ENCODE measurements at places on chromosomes 12 and 14.

DNA sequence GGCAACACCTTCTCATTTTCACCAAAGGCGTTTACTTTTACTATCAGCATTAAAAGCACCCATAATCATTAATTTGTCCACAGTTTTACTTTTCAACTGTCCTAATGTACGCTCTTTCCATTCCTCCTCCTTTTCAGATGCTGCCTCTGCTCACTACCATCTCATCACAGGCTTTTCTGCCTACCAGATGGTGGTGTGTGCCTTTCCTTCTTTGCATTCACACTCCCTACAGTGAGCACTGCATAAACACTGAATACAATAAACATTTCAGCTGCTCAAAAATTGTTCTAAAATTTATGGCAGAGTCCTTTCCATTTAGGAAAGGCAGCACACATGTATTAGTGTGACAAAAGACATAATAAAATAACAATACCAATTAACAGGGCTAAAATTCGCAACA is 435.7 kb downstream of the GXYLT1 start:
- no peak for DNase-seq

GRCh38 chr12:131511391-131511802 is 199.5 kb upstream of the SFSWAP start:
- no peak for DNase-seq

- no peak for DNase-seq
Observed at GRCh38 chr12:131067981-131068851, 114.5 kb downstream of the ADGRD1 start.

DNA sequence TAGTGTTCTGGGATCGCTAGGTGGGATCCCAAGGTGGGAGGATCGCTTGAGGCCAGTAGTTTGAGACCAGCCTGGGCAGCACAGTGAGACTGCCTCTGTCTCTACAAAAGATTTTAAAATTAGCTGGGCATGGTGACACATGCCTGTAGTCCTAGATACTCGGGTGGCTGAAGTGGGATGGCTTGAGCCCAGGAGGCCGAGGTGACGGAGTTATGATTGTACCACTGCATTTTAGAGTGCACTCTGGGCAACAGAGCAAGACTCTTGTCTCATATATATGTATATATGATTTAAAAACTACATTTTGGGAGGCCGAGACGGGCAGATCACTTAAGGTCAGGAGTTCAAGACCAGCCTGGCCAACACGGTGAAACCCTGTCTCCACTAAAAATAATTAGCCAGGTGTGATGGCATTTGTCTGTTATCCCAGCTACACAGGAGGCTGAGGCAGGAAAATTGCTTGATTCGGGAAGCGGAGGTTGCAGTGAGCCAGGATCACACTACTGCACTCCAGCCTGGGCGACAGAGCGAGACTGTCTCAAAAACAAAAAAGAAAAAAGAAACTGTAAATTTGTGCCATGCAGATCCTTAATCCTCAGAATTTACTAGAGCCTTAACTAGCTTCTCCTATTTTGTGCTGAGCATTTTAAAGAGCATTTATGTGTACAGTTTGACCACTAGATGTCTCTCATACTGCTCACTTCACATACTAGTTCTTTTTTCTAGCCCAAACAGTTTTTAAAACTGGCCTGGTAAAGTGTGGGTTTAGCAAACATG is 114.8 kb downstream of the MON2 start:
- no peak for DNase-seq

DNA sequence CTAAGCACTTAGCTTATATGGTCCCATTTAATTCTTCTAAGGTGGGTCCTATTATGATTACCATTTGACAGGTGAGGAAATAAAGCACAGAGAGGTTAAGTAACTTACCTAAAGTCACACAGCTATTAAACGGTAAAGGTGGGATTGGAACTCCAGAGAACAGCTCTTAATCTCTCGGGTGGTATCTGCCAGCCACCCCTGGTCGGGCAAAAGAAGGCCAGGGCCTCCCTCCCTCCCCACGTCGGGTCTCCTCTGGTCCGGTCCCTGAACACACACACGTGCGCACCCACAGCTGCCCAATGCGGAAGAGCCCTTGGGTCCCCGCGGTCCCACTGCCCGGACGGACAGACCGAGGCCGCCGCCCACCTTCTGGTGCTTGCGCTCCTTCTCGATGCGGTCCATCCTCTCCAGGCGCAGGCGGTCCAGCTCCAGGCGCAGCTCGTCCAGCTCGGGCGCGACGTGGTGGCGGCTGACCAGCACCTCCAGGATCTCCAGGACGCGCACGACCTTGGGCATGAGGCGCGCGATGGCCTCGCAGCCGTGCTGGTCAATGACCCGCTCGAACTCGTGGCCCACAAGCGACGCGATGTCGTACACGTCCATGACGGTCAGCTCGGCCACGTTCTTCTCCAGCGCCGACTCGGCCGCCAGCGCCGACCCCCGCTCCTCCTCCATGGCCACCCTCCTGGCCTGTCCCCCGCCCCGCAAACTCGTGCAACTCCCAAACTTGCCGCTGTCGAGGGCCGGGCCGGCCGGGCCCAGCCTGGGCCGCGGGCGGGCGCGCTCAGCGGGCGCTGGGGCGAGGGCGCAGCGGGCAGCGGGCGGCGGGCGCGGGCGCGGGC is 490 bp downstream of the RILPL1 start:
- DNase-seq = no peak

GRCh38 chr12:104331376-104331775 is 27.8 kb downstream of the EID3 start:
- no peak for DNase-seq

DNA sequence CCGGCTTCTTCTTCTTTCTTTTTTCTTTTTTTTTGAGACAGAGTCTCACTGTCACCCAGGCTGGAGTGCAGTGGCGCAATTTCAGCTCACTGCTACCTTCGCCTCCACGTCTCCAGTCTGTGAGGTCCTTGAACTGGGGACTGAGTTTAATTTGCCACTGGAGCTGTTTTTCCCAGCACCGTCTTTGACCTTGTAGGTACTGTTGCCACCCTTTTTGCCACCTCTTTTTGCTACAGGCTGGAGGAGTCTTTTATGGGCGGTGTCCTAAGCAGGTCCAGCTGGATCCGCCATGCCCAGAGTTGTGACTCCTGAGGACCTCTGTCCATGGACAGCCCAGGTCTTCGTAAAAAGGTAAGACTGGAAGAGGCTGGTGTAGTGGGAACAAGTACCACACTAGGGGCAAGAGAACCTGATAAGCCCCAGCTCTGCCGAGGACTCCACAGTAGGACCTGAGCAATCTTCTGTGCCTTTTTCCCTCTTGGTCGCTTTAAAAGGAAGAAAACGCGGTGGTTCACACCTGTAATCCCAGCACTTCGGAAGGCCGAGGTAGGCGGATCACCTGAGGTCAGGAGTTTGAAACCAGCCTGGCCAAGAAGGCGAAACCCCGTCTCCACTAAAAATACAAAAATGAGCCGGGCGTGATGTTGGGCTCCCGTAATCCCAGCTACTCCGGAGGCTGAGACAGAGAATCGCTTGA is 946 bp downstream of the RNU4-2 start:
- DNase-seq = peak; percentile 21

- DNase-seq = no peak
Observed at GRCh38 chr12:92436856-92437255, 265.9 kb upstream of the PLEKHG7 start.

DNA sequence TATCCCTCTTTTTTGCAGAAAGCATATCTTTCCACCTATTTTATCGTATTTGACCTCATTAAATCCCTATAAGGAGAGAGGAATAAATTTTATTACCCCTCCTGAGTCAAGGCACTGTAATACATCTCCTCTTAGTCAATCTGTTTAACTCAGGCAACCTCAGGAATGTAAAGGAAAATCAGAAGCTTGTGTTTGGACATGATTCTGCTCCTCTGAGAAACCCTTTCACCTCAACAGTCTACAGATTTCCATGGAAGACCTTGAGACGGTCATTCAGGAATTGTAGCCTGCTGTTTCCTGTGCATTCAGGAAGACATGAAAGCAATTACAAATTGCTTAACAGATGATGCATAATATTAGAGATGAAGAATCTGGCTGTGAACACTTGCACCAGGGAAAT is 360.8 kb downstream of the PAWR start:
- no peak for DNase-seq

DNA sequence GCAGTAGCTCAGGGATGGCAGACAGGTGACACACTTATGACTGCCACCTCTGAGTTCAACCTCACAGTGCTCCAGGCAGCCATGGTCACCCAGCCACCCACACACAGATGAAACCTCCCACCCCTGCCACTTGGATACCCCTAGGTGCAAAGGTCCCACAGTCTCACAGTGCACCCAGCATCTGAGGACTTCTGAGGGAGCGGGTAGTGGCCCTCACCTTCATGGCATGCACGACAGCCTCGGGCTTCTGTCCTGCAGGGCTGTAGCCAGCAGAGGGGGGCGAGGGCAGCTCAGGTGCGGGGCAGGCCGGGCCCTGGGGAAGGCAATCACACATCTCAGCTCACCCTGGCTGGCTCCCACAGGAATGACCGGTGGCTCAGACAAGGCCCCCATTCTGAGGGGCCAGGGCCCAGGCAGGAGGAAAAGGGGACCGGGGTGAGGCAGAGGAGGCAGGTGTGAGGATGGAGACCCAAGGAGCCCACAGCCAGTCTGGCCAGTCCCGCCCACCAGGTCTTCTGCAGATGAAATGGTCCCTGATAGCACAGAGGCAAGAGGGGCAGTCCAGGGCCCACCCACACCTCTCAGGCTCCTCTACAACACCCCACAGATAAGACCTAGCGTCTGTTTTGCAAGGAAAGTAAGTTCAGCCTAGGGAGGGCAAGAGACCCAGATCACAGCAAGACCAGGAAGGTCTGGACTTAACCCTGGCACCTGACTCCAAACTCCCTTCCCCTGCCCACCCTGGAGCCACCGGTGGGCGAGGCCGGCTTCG is 35.8 kb downstream of the CCNK start:
- no peak for DNase-seq

- no peak for DNase-seq
Observed at GRCh38 chr12:49598527-49598926, 6.9 kb downstream of the FAM186B start.

DNA sequence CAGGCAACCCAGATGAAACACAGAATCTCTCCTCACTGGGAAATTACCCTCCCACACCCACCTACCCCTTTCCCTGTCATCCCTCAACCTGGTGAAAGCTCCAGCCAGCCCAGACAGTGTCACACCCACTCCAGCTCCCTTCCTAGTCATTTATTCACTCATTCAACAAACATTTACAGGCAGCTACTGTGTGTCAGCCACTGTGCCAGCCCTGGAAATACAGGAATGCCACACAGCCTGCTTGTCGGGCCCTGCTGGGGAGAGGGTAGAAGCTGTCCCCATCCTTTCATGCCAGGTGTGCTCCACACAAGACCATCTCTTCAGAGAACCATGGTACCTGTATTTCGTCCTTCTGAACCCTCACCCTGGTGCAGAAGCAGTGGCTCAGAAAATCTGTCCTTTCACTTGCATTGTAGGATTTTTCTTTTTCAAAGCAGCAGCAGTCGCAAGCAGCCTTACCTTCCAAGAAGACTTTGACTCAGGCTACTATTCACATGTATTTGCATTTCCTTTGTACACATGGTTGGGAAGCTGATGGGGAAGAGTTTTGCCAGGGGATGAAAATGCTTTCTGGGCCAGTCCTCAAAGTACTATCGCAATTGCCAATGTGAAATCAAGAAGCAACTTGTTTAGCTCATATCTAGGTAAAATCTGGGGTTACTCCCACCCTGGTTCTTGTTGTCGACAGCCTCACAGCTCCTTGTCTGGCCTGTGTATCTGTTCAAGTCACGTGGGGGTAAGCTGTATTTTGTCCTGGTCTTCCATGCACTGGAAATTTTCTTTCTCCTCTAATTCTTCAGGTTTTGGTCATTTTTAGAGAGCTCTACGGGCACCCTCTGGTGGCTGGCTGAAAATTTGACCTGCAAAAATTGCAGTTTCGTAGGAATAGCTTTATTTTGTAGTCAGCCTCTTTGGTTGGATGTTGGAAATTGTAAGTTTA is 147.4 kb upstream of the EGLN3 start:
- DNase-seq = no peak

- no peak for DNase-seq
Observed at GRCh38 chr14:76498463-76498935, 122.6 kb downstream of the ESRRB start.

- DNase-seq = no peak
Observed at GRCh38 chr14:57657487-57657886, 163.8 kb upstream of the CCDC198 start.

DNA sequence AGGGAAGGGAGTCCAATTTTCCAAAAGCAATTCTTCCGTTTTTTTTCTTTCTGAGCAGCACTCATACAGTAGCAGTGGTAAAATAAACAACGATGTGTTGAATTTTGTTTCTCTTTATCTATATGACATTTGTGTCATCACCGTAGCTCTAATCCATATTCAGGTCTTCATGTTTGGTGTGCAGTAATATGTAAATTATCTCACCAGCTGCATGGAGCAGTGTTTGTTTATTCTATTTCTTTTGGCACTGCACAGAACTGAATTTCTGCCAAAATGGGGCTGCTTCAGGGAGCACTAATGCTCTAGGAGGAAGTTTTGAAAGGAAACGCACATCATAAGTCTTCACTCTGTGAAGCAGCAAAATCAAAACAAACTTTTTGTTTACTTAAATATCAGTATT is 130.0 kb upstream of the NPAS3 start:
- no peak for DNase-seq

DNA sequence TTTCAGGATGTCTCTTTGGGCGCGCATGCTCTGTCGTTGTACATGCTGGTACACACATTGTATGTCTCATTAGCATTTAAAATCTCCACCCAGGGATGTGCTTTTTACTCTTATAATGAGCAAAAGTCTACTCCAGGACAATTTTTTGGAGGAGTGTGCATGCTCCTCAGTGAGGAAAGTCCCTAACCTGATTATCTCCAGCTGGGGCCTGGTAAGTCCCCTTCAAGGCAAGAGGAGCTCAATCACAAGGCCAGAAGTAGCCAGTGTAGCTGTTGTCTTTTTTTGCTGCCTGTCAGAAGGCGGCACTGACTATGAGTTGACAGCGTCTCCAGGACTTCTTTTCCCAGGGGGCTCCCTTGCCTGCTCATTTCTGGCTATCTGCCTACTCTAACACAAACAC is 218.3 kb upstream of the CNTN1 start:
- DNase-seq = no peak

- DNase-seq = no peak
Observed at GRCh38 chr14:55332654-55333570, 61.7 kb downstream of the FBXO34 start.

GRCh38 chr12:81588235-81589008 is 170.7 kb downstream of the PPFIA2 start:
- DNase-seq = no peak

All from activated CD4-positive, CD25-positive, alpha-beta regulatory T cell (primary cell).